ENCODE measurements at places on chromosomes 7 and 10.

- H3K27ac ChIP-seq: no peak overlapping the region
- H3K4me1 ChIP-seq: no peaks in the 10 kb centered on the region
- no peak for DNase-seq
- H3K27me3 ChIP-seq: no peaks in the 10 kb centered on the region
- H3K4me3 ChIP-seq: no peak overlapping the region
Observed at GRCh38 chr10:68668231-68668630, 52.8 kb upstream of the CCAR1 start.

DNA sequence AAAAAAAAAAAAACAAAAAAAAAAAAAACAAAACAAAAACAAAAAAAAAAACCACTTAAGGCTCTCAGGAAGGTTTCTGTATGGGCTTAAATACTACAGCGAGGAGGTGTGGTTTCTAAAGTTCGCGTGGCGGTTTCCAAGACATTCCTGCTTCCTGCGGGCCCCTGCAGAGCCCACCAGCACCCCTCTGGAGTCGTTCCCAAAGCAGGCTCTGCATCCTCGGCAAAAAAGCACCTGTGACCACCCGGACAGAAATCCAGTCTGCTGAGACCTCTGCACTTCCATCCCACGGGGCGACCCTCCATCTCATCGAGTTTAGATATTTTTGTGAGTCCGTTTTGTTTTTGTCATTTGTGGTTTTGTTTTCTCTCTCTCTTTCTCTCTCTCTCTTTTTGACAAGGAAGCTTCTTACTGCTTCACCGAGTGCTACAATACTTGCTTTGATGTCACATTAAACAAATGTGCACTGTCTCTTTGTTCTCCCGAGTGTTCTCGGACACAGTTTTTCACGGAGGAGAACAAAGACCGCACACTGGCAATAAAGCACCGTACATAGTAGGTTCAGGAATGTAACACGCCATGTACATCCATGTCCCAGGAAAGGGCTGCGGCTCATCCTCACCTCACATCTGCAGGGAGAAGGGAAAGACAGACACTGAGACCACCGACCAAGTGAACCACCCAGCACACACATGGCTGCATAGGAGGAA, 21.5 kb downstream of the PDGFA start:
- DNase-seq: no peak
- H3K36me3 ChIP-seq: peaks cover 51% of the 10 kb centered on the region
- no peak overlapping the region for H3K27ac ChIP-seq
- no peak overlapping the region for H3K4me3 ChIP-seq

DNA sequence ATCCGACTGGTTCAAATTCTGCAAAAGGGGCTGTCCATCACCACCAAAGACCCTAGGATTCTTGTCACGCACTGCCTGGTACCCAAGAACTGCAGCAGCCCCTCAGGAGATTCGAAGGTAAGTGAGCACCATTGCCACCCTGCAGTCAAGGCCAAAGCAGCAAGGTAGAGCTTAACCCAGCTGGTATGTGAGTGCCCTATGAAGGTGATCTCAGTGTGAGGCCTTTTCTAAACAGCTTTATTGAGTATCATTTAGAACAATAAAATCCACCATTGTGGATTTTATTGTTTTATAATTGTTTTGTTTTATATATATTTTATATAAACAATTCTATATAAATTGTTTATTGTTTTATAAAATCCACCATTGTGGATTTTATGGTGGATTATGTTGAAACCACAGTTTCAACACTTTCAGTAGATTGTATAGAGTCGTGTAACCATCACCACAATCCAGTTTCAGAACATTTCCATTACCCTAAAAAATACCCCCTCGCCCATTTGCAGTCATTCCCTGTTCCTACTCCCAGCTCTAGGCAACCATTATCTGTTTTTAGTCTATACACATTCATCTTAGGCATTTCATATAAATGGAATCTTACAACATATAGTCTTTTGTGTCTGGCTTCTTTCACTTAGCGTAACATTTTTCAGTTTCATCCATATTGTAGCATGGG, 20.1 kb upstream of the CALU start:
- DNase-seq: no peak
- H3K4me1 ChIP-seq: no peaks in the 10 kb centered on the region
- H3K27ac ChIP-seq: no peak overlapping the region
- no peak overlapping the region for H3K4me3 ChIP-seq
- H3K36me3 ChIP-seq: no peaks in the 10 kb centered on the region

DNA sequence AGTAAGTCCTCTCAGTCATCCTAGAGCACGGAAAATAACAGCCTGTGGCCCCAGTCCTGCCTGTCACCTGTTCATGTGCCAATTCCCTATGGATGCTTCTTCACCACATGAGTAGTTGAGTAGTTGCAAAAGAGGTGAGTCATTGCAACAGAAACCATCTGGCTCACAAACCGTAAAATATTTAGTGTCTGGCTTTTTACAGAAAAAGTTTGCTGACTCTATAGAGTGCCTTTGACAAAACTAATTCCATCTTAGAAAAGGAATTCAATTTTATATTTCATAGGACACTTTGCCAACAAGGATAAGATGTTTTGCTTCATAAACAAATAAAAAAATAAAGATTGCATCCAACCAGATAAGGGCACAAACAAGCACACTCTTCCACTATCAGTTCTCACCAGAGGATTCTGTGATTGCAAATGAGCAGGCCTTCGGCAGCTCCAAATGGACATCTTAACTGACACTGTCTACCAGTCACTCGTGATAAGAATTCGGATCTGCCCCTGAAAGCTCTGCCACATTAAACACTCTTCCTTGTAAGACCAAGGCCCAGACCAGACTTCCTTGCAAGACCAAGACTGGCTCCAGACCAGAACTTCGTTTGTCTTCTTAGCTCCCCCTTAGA, 242.7 kb upstream of the SEMA3C start:
- no peaks in the 10 kb centered on the region for H3K27me3 ChIP-seq
- no peaks in the 10 kb centered on the region for H3K36me3 ChIP-seq
- H3K27ac ChIP-seq: no peak overlapping the region
- H3K4me1 ChIP-seq: no peaks in the 10 kb centered on the region
- H3K4me3 ChIP-seq: no peak overlapping the region
- peak; percentile 72 for DNase-seq

- H3K27me3 ChIP-seq: no peaks in the 10 kb centered on the region
- no peak for DNase-seq
- no peaks in the 10 kb centered on the region for H3K4me1 ChIP-seq
Observed at GRCh38 chr10:91434041-91434440, 23.9 kb downstream of the HECTD2 start.

- no peaks in the 10 kb centered on the region for H3K27me3 ChIP-seq
- H3K4me1 ChIP-seq: no peaks in the 10 kb centered on the region
- no peak overlapping the region for H3K27ac ChIP-seq
- DNase-seq: no peak
- peaks cover 15% of the 10 kb centered on the region for H3K36me3 ChIP-seq
- H3K4me3 ChIP-seq: no peak overlapping the region
Observed at GRCh38 chr7:75033826-75034225, 39.8 kb downstream of the RCC1L start.

DNA sequence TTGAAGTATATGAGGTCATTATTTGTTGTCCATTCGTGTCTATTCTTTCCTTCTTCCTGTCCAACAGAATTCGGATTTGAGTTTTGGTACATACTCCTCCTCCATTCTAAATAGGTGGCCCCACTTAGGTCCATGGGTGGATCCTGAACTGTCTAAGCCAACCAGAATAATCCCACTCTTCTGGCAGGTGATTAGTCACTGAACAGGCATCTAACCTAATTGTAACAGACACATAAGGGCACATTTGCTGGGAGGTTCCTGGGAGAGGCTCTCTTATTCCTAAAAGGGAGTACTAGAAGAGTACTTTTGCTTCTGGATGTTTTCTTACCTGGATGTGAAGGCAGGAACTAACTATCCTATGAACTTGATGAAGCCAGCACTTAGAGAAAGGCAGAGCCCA, 16.8 kb downstream of the LRRC72 start:
- no peaks in the 10 kb centered on the region for H3K27me3 ChIP-seq
- H3K4me3 ChIP-seq: no peak overlapping the region
- no peak overlapping the region for H3K27ac ChIP-seq
- no peak for DNase-seq
- H3K4me1 ChIP-seq: no peaks in the 10 kb centered on the region

DNA sequence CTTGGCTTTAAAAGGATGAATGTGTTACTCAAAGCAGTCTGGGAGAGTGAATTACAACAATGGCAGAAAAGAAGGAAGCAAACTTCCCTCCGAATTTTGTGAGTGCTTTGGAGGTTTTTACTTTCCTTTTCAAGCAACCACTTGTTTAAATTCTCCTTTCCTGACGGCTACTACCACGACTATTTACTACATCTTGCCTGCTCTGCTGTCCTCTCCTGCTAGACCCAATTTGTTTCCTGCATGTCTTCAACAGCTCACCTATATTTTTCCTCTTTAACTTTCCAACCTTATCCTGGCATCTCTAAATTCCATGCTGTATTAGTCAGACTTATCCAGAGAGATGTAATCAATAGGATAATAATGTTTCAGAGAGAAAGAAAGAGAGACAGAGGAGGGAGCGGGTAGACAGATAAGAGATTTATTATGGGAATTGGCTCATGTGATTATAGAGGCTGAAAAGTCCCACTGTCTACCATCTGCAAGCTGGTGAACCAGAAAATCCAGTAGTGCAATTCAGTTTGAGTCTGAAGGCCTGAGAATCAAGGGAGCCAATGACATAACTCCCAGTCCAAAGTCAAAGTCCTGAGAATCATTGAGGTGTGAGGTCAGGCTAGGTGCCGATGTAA, 42.8 kb upstream of the SLC13A1 start:
- H3K4me1 ChIP-seq: no peaks in the 10 kb centered on the region
- no peak overlapping the region for H3K27ac ChIP-seq

DNA sequence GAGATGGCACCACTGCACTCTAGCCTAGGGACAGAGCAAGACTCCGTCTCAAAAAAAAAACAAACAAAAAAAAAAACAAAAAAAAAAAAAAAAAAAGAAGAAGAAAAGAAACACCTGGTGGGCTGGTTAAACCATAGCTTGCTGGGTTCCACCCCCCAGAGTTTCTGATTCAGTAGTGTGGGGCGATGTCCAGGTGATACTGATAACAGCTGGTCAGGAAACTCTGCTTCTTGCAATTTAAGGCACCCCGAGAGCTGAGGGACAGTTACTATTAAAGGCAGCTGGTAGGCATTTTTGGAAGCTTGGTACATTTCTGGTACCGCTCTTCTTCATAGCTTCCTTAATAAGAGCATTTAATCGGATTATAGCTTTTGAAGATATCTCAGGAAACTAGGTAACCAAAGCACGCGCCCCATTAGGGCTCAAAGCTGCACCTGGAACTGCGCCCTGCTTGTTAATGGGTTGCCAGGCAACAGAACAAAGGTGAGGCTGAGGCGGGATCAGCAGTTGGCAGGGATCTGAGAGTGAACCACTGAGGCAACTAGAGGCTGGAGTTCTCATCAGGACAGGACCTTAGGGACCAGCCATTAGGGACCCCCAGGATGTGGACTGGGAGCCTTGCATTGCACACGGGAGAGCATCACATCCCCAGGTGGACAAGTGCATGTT, 6.5 kb upstream of the SDK1 start:
- no peak for DNase-seq
- H3K36me3 ChIP-seq: no peaks in the 10 kb centered on the region
- H3K27ac ChIP-seq: no peak overlapping the region
- no peak overlapping the region for H3K4me3 ChIP-seq

DNA sequence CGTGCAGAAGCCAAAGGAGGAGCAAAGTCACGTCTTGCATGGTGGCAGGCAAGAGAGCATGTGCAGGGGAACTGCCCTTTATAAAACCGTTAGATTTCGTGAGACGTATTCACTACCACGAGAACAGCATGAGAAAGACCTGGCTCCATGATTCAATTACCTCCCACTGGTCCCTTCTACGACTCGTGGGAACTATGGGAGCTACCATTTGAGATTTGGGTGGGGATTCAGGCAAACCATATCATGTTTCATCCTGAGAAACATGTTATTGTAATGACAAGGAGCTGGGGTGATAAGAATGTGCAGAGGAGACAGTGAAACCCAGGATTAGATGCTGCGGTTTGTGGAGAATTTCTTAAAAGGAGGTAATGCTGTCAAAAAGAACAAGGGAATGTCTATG, 34.0 kb downstream of the THNSL1 start:
- H3K27ac ChIP-seq: no peak overlapping the region
- DNase-seq: no peak
- no peak overlapping the region for H3K4me3 ChIP-seq
- no peaks in the 10 kb centered on the region for H3K27me3 ChIP-seq
- no peaks in the 10 kb centered on the region for H3K36me3 ChIP-seq

DNA sequence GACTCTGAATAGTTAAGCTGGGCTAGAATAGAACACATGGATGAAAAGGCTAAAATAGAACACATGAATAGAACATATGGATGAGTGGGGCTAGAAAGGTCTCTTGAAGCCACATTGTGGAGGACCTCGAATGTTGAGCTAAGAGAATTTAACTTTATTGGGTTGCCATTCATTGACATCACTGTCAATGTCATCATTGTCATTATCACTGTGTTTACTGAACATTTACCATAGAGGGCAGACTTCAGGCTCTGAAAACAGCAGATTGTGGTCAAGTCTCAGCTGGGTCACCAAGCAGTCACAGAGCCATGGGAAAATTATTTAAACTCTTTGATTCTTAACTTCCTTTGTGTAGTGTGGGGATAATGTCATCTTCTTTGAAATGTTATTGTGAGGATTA, 80.4 kb downstream of the WDFY4 start:
- no peaks in the 10 kb centered on the region for H3K36me3 ChIP-seq
- H3K27ac ChIP-seq: no peak overlapping the region
- no peak overlapping the region for H3K4me3 ChIP-seq
- no peak for DNase-seq
- H3K4me1 ChIP-seq: no peaks in the 10 kb centered on the region

GRCh38 chr10:49353026-49353894, 42.6 kb downstream of the DRGX start:
- no peak overlapping the region for H3K27ac ChIP-seq
- H3K36me3 ChIP-seq: no peaks in the 10 kb centered on the region
- no peaks in the 10 kb centered on the region for H3K27me3 ChIP-seq
- H3K4me3 ChIP-seq: no peak overlapping the region
- DNase-seq: no peak

- H3K27me3 ChIP-seq: peaks cover 97% of the 10 kb centered on the region
- H3K27ac ChIP-seq: no peak overlapping the region
- no peaks in the 10 kb centered on the region for H3K36me3 ChIP-seq
- no peak overlapping the region for H3K4me3 ChIP-seq
- peaks cover 12% of the 10 kb centered on the region for H3K4me1 ChIP-seq
Observed at GRCh38 chr10:8060010-8060703, 5.7 kb downstream of the GATA3 start.

GRCh38 chr7:146948703-146949102, 832.1 kb downstream of the CNTNAP2 start:
- no peak overlapping the region for H3K27ac ChIP-seq
- H3K36me3 ChIP-seq: no peaks in the 10 kb centered on the region
- no peaks in the 10 kb centered on the region for H3K4me1 ChIP-seq
- H3K4me3 ChIP-seq: no peak overlapping the region
- DNase-seq: no peak
- no peaks in the 10 kb centered on the region for H3K27me3 ChIP-seq

- no peaks in the 10 kb centered on the region for H3K27me3 ChIP-seq
- no peak overlapping the region for H3K27ac ChIP-seq
- H3K36me3 ChIP-seq: no peaks in the 10 kb centered on the region
- DNase-seq: peak; percentile 23
- no peak overlapping the region for H3K4me3 ChIP-seq
Observed at GRCh38 chr10:34861293-34862021, 46.4 kb upstream of the PARD3 start.

Measured in muscle of leg (tissue), 16 donors.